ENCODE measurements at places on chromosomes 7 and 10. TPM values are rescaled to one million over a fixed set of nuclear protein-coding genes. Genes with fewer than 3 reads are reported as not detected.

Gene FZD1
- total RNA-seq: 22.9 TPM

Gene TMEM229A
- total RNA-seq: not detected

Gene SPACDR
- 0.17 TPM for total RNA-seq

Gene GTPBP10
- 26.4 TPM for total RNA-seq

Gene KIF11
- total RNA-seq: 5.7 TPM

Gene HMX2
- total RNA-seq: not detected

Gene DYDC1
- not detected for total RNA-seq

Gene ATRNL1
- 0.16 TPM for total RNA-seq

Gene NCAPG2
- total RNA-seq: 7.4 TPM

Gene C10orf62
- total RNA-seq: not detected

Gene PAX4
- not detected for total RNA-seq

Gene INSIG1
- 62.3 TPM for total RNA-seq

Measured in bronchial smooth muscle cell (primary cell).